Suppressor macrophage treated with lipopolysaccharide for 4 hours (primary cell): ENCODE measurements at places on chromosomes 16 and 17.
A peak's percentile ranks its signal among the peaks of the same experiment; 100 is the strongest.

DNA sequence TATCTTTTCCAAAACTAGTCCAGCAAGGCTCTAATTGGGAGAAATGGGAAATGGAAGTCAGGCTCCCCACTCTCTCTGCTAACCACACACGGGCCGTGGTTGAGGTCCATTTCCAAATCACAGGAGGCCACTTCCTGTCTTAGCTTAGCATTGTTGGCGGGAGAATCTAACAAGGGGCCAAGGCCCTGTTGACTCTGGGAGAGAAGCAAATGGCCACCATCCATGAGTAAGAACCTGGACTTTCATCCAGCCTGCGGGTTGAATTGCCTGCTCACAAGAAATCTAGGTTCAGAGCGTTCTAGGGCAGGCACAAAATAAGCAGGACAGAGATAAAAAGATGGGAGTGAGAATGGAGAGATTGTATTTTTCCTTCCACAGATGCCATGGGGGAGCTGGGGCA, 5.7 kb downstream of the FAM20A start:
- DNase-seq: peak; percentile 54

DNA sequence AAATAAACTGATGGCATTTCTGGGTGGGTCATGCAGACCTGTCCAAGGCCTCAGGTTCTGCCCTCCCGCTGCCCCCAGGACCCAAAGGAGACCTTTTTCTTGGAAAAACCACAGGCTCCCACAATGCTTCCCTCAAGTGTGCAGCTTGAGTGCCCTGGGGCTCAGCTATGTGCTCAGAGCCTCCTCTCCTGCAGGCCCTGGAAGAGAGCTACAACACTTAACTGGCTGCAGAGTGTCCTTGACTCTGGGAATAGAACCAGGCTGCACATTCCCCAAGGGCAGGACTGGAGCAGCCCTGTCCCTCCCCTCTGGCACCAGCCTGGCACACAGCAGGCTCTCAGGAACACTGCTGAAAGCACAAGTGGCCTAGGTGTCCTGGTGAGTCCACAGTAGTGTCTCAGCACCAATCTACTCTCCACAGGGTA, 4.8 kb upstream of the SREBF1 start:
- DNase-seq: no peak

GRCh38 chr17:62703261-62703775, 75.8 kb downstream of the MRC2 start:
- DNase-seq: no peak

- DNase-seq: no peak
These were observed 393.3 kb upstream of the TNRC6C start for GRCh38 chr17:77565166-77565565.

- DNase-seq: no peak
These were observed 73.1 kb downstream of the CDH13 start for GRCh38 chr16:82699711-82700495.

DNA sequence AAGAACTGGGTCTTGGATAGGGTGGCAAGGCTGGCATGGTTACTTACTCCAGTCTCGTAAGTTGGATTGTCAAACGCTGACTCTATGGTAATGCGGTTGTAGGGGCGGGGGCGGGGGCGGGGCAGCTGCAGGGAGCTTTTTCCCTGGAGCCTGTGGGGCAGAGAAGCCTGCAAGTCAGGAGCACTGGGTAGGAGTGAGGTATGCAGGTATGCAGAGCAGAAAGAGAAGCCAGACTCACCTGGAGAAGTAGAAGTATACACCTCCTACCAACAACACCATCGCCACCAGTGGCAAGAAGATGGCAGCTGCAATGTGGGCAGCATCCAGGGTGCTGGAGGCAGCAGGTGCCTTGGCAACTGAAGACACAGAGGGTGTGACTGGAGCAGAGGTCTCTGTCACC, 4.8 kb upstream of the PHF12 start:
- no peak for DNase-seq

GRCh38 chr16:12260647-12261262, 284.2 kb downstream of the SNX29 start:
- no peak for DNase-seq

GRCh38 chr17:41959030-41959335, 7.6 kb upstream of the CNP start:
- no peak for DNase-seq

GRCh38 chr16:12735805-12736204, 67.9 kb downstream of the CPPED1 start:
- DNase-seq: no peak

GRCh38 chr17:76501018-76501826, at the start of gene RHBDF2:
Gene RHBDF2 (minus strand): TSS chr17:76501423. CDS start chr17:76481524, 19,899 bp downstream.
- peak; percentile 97 for DNase-seq

DNA sequence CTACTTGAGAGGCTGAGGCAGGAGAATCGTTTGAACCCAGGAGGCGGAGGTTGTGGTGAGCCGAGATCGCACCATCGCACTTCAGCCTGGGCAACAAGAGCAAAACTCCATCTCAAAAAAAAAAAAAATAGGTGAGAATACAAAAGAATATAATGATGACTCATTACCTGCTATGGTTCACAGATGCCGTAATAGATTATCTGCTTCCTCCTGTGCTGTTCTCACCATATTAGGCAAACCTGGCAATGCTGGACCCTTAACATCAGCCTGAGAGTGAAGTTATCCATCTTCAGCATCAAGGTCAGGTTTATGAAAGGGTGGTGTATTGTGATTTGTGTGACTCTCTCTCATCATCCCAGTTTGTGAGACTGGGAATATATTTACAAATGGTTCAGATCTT, 271.3 kb upstream of the CPHXL start:
- DNase-seq: no peak

DNA sequence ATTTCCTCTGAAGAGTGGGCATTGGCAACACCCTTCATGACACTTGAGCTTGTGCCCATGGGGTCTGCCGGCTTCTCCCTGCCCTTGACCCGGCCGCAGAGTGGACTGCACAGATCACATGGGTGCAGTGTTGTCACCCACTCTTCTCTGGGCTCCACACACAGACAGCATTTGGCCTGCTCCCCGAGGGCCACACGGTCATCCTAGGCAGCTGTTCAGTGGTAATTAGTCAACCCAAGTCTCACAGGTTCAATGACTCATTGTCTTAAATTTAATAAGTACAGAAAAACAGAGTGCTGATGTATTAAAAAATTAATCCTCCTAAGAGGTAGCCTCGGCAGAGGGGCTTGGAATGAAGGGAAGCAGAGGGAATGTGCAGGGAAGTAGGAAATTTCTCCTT, 204.8 kb downstream of the MSI2 start:
- peak; percentile 45 for DNase-seq

DNA sequence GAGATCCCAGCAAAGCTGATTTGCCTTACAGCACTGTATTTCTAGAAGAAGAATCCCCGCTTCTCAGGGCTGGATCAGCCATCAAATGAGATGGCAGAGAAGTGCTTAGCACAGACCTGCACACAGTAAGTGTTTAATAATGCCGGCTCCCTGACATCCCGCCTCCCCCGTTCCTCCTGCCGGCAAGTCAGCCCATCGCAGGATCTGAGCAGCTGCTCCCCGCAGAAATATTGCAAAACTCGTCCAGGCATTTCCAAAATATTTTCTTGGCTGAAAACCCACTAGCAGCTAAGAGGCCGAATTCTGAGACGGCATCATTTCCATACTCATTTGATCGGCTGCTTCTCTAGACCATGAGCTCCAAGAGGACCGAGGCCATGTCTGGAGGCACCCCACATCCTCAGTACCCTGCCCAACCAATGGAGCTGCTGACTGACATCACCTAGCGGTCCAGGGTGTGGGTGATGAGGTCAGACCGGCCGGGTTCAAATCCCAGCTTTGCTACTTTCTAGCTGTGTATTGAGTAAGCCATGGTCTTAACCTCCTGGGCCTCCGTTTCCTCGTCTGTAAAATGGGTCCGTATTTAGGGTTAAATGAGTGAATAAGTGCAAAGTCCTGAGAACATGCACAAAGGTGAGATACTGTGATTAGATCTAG, 251.5 kb downstream of the KATNIP start:
- DNase-seq: no peak

DNA sequence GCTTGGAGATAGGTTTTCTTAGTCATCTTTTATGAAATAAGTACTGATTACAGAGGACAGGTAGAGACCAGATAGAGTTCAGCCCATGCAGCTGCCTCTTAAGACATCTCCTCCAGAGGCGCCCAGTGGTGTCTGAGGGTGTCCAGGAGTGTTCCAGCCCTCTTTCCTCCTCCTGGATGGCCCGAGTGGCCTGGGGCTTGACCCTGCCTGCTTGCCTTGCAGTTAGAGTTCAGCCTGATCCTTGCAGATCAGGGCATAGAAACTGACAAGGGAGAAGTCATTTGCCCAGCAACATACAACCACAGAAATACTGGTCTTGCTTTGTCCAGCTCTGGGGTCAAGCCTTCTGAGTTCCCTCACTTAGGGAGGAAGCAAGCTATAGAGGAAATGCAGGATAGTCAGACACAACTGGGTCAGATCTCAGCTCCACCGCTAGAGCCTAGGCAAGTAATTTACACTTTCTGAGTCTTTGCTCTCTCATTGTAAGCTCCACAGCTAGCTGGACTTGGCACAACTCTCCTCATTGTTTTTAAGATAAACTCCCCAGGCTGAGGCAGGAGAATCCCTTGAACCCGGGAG, 3.6 kb upstream of the CCL1 start:
- peak; percentile 41 for DNase-seq

GRCh38 chr16:58792188-58792587, 58.1 kb upstream of the GOT2 start:
- DNase-seq: no peak

GRCh38 chr17:9544221-9544620, 31.4 kb downstream of the STX8 start:
- no peak for DNase-seq

- DNase-seq: no peak
These were observed 6.3 kb upstream of the SLC38A8 start for GRCh38 chr16:84048871-84049270.

DNA sequence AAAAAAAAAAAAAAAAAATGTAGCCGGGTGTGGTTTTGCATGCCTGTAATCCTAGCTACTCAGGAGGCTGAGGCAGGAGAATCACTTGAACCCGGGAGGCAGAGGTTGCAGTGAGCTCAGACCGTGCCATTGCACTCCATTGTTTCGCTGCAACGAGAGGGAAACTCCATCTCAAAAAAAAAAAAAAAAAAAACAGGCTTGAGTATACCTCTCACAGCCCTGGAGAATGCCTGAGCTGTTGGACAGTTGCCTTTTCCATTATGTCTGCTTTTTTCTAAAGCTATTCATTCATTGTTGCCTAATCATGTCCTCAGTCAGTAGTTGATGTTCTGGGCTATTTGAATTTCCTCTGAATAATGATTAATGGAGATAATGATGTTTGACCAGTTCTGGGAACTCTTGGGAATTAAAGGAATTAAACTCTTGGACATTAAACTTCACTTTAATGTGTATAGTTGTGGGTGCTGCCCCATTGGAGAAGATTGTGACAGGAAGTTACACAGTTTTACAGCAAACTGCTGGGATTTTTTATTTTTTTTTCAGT, 11.8 kb downstream of the HMOX2 start:
- DNase-seq: no peak

DNA sequence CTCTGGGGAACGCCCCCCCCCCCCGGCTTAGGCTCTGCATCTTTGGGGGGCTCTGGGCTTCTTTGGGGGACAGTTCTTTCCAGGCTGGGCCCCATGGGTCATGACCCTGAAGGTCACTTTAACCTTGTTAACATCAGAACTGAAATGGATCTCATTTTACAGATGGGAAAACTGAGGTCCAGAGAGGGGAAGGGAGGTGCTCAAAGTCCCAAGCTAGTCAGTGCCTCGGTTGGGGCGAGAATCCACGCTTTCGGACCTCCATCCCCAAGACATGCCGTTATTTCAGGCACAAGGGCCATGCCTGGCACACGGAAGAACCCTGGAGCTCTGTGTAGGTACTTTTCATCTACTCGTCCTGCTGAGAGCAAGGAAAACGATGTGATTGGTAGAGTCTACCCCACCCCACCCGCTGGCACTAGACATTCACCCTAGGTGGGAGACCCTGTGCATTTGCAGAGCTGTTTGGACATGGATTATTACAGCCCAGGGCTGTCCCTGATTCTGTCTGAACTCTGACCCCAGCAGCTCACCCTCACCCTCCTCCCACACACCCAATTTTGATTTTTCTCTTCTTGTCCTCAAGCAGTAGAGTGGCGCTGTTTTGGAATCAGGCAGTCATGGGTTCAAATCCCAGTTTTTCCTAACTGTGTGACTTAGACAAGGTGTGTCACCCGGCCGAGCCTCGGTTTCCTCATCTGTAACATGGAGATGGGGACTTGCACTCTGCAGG, 155.1 kb upstream of the CDC42EP4 start:
- DNase-seq: no peak

GRCh38 chr16:49750341-49751000, 105.4 kb downstream of the ZNF423 start:
- no peak for DNase-seq

- DNase-seq: no peak
These were observed 46.7 kb upstream of the KDM8 start for GRCh38 chr16:27156579-27156978.

DNA sequence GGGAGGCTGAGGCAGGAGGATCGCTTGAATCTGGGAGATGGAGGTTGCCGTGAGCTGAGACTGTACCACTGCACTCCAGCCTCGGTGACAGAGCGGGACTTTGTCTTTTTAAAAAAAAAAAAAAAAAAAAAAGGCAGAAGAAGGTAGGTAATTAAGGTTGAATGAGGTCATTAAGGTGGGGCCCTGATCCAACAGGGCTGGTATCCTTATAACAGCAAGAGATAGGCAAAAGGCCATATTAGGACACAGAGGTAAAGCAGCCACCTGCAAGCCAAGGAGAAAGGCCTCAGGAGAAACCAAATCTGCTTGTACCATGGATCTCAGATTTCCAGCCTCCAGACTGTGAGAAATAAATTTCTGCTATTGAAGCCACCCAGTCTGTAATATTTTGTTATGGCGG, 60.3 kb downstream of the SPAG9 start:
- DNase-seq: no peak

- no peak for DNase-seq
These were observed 155.2 kb upstream of the EEF2KMT start for GRCh38 chr16:5252791-5253190.

- DNase-seq: no peak
These were observed 59.0 kb upstream of the ZNF469 start for GRCh38 chr16:88323546-88324330.

DNA sequence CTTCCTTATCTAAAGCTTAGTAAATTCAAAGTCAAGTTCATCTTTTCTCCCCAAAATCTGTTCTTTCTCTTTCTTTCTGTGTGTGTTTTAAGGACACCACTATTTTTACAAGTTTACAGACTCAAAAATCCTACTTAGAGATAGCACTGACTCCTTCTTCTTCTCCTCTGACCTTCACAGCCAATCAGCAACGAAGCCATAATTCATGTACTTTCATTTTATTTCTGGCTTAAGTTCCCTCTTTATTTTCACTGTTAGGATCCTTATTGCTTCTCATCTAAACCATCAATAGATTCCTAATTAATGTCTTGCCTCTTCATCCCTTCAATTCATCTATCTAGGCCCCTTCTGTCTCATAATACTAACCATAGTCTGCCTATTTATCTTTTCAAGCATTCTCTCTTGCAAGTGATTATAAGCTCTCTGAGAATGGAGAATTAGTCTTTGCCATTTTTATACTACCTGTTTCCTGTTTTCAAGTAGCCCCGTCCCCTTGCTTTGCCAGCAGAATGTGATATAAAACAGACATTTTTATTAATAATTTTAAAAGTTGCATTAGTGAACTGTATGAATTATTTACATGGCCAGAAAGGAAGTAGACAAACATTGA, 27.0 kb downstream of the CDC27 start:
- peak; percentile 17 for DNase-seq

- DNase-seq: no peak
These were observed 265.1 kb downstream of the CDH13 start for GRCh38 chr16:82891918-82892317.
